Tibial nerve (tissue), 4 donors: ENCODE measurements at places on chromosomes 16 and 17. TPM values are rescaled to one million over a fixed set of nuclear protein-coding genes. Genes with fewer than 3 reads are reported as not detected.

GRCh38 chr16:1362807-1363206, 11.1 kb downstream of the GNPTG start:
- no peak for DNase-seq
- H3K27ac ChIP-seq: no peak overlapping the region
- H3K36me3 ChIP-seq: peaks cover 11% of the 10 kb centered on the region
- H3K4me1 ChIP-seq: no peaks in the 10 kb centered on the region

The OR1A1 gene
- not detected for total RNA-seq

GRCh38 chr16:760065-760464, 469 bp upstream of the MSLN start:
- no peaks in the 10 kb centered on the region for H3K27me3 ChIP-seq
- DNase-seq: no peak
- no peak overlapping the region for H3K4me3 ChIP-seq
- H3K4me1 ChIP-seq: no peaks in the 10 kb centered on the region
- no peak overlapping the region for H3K27ac ChIP-seq
- H3K36me3 ChIP-seq: no peaks in the 10 kb centered on the region

DNA sequence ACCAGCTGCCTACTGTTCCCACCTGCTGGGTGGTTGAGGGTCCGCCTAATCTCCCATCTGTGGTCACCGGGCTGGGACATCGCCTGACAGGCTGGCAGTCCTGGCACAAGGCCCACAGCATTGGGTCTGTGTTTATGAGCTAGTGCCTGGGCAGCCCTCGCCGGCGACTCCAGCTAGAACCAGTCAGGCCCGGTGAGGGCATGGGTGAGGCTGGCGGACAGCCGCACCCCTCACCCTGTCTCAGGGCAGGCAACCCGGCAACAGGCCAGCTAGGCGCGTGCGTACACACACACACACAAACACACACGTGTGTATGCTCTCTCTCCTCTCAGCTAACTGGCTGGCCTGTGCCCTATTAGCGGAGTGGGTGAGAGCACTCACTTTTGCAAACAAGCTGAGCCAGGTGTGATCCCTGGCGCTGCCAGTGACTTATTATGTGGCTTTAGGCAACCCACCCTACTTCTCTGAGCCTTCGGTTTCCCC, 10.4 kb downstream of the HSD11B2 start:
- H3K27ac ChIP-seq: no peak overlapping the region
- H3K36me3 ChIP-seq: peaks cover 68% of the 10 kb centered on the region
- no peak overlapping the region for H3K4me3 ChIP-seq

- no peaks in the 10 kb centered on the region for H3K4me1 ChIP-seq
- H3K4me3 ChIP-seq: no peak overlapping the region
- peak overlapping the region; percentile 82 for H3K27ac ChIP-seq
- H3K27me3 ChIP-seq: no peaks in the 10 kb centered on the region
- DNase-seq: peak; percentile 65
- peaks cover 15% of the 10 kb centered on the region for H3K36me3 ChIP-seq
Observed at GRCh38 chr17:2406903-2407790, 6.3 kb upstream of the MNT start.

GRCh38 chr16:86133847-86134375, 234.9 kb downstream of the IRF8 start:
- no peaks in the 10 kb centered on the region for H3K27me3 ChIP-seq
- no peak overlapping the region for H3K4me3 ChIP-seq
- no peaks in the 10 kb centered on the region for H3K36me3 ChIP-seq
- no peak overlapping the region for H3K27ac ChIP-seq
- no peak for DNase-seq

The NPIPA5 gene
- 4.8 TPM for total RNA-seq

The CNTNAP1 gene
- total RNA-seq: 21.0 TPM

GRCh38 chr16:28051486-28051885, 12.0 kb downstream of the GSG1L start:
- no peaks in the 10 kb centered on the region for H3K36me3 ChIP-seq
- H3K4me3 ChIP-seq: no peak overlapping the region
- H3K27ac ChIP-seq: no peak overlapping the region
- DNase-seq: no peak
- no peaks in the 10 kb centered on the region for H3K4me1 ChIP-seq

The ITGAE gene
- total RNA-seq: 13.5 TPM

DNA sequence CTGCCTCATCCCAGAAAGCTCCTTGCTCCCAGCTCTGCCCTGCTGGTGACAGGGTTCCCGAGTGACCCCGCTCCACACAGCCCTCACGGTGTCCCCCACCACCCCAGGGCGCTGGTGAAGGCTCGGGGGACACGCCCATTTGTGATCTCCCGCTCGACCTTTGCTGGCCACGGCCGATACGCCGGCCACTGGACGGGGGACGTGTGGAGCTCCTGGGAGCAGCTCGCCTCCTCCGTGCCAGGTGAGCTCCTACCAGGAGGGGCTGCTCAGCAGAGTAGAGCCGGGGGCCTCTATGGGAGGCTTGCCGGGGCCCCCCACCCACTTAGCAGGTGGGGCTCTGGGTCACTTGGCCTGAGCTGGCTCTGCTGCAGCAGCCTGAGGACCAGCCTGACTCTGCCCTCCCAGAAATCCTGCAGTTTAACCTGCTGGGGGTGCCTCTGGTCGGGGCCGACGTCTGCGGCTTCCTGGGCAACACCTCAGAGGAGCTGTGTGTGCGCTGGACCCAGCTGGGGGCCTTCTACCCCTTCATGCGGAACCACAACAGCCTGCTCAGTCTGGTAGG, 11.2 kb downstream of the GAA start:
- no peak for DNase-seq
- H3K27me3 ChIP-seq: no peaks in the 10 kb centered on the region
- no peak overlapping the region for H3K4me3 ChIP-seq
- H3K27ac ChIP-seq: no peak overlapping the region
- no peaks in the 10 kb centered on the region for H3K36me3 ChIP-seq

- no peak for DNase-seq
- H3K4me3 ChIP-seq: peak overlapping the region; percentile 28
- peaks cover 49% of the 10 kb centered on the region for H3K27me3 ChIP-seq
- no peaks in the 10 kb centered on the region for H3K4me1 ChIP-seq
- no peaks in the 10 kb centered on the region for H3K36me3 ChIP-seq
Observed at GRCh38 chr17:31392002-31392855, 754 bp downstream of the RAB11FIP4 start.

- H3K27ac ChIP-seq: no peak overlapping the region
- H3K36me3 ChIP-seq: no peaks in the 10 kb centered on the region
- no peak overlapping the region for H3K4me3 ChIP-seq
- no peaks in the 10 kb centered on the region for H3K27me3 ChIP-seq
Observed at GRCh38 chr17:30716461-30717290, 107.8 kb downstream of the CRLF3 start.

The CD300LB gene
- not detected for total RNA-seq

The KRT17 gene
- not detected for total RNA-seq

DNA sequence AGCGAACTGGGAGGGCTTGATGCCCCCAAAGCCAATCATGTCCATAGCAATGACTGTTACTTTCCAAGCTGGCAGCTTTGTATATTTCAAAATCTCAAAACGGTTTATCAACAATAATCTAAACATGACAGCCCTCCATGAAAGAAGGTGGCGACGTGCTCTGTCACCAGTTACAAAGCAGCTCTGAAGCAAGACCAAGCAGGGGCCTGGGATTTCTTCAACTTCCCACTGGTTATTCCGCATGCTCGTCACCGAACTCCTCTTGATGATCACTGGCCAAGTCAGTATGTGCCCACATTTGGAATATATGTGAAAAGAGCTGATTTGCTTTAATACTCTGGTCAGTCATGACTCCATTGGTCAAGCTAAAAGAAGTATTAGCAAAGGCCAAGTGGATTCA, 175.6 kb downstream of the VPS53 start:
- H3K4me1 ChIP-seq: peaks cover 5% of the 10 kb centered on the region
- DNase-seq: no peak
- no peaks in the 10 kb centered on the region for H3K36me3 ChIP-seq
- no peak overlapping the region for H3K4me3 ChIP-seq
- no peak overlapping the region for H3K27ac ChIP-seq

The ASPHD1 gene
- 5.5 TPM for total RNA-seq

DNA sequence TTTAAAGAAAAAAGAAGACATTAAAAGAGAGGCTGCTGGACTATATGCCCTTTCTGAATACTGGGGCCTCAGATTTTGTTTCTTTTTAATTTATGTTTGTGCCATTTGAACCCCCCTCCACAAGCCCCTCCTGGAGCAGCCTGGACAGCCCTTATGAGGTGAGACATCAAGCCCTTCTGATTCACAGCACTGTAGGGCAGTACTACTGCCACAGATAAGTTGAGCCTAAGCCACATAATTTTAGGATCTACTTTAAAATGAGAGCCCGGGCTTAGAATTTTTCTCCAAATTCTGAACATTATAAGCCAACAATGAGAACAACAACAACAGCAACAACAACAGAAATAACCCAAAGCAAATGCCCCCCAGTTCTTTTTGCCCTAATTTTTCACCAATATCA, 256.9 kb upstream of the SALL1 start:
- H3K4me3 ChIP-seq: no peak overlapping the region
- no peaks in the 10 kb centered on the region for H3K36me3 ChIP-seq
- H3K27me3 ChIP-seq: no peaks in the 10 kb centered on the region

The TNK1 gene
- total RNA-seq: 8.4 TPM

- no peaks in the 10 kb centered on the region for H3K27me3 ChIP-seq
- H3K4me3 ChIP-seq: no peak overlapping the region
- H3K36me3 ChIP-seq: no peaks in the 10 kb centered on the region
Observed at GRCh38 chr17:57685499-57686132, 59.5 kb downstream of the CCDC182 start.
